ENCODE measurements at places on chromosomes 12 and 14. TPM values are rescaled to one million over a fixed set of nuclear protein-coding genes. Genes with fewer than 3 reads are reported as not detected.
A peak's percentile ranks its signal among the peaks of the same experiment; 100 is the strongest.

- no peak for DNase-seq
These were observed 4.0 kb upstream of the GEMIN2 start for GRCh38 chr14:39109893-39110715.

DNA sequence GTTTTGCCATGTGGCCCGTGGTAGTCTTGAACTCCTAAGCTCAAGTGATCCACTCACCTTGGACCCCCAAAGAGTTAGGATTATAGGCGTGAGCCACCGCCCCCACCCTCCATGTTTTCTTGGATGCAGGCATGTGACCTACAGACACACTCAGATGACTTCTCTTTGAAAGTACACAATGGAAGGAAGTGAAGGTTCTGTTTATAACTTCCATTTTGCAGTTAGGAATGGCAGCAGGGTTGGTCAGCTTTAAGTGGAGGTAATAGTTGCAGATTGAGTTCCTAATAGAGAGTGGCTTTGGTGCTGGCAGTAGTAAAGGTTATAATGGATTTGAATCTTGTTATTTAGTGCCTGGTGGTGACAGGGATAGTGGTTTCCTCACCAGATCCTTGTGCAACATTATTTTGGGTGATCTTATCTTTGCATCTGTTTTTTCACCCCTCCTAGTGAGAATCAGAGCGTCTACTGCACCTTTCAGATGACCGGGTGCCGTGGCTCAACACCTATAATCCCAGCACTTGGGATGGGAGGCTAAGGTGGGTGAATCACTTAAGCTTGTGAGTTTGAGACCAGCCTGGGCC, 15.3 kb downstream of the LARP4 start:
- peak; percentile 32 for DNase-seq

GRCh38 chr12:21788089-21788983, 13.8 kb upstream of the KCNJ8 start:
- no peak for DNase-seq

GRCh38 chr14:102008891-102009290, 44.5 kb downstream of the DYNC1H1 start:
- DNase-seq: peak; percentile 51

DNA sequence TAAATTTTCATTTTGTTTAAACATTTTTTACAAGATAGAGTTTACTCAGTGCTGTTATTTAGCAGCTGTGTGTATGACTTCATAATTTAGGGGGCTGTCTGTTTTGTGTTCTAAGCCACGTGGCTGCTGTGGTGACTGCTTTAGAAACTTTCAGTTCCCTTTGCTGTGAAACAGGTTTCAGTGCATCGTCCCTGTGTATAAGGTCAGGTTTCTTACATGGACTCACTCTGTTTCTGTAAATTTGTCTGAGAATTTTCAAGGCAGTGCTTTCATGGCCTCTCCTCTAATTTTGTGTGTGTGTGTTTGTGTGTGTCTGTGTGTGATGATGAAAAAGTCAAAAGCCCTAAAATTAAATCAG, 32.4 kb downstream of the BICD1 start:
- no peak for DNase-seq

- no peak for DNase-seq
These were observed 326.4 kb downstream of the NUAK1 start for GRCh38 chr12:105812366-105812765.

DNA sequence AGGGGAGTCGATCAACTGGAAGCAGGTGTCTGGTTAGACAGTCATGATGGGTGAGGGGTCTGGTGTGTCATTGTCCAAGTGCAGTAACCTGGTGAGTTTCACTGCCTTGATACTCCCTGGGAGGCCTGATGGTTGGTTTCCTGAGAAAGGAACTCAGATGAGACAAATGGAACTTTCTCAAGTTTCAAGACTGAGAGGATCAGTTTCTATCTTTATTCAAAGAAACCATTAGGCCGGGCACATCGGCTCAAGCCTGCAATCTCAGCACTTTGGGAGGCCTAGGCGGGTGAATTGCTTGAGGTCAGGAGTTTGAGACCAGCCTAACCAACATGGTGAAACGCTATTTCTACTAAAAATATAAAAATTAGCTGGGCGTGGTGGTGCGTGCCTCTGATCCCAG, 776.1 kb downstream of the AACS start:
- DNase-seq: no peak

GRCh38 chr14:68945190-68945584, 33.9 kb downstream of the ACTN1 start:
- DNase-seq: no peak

DNA sequence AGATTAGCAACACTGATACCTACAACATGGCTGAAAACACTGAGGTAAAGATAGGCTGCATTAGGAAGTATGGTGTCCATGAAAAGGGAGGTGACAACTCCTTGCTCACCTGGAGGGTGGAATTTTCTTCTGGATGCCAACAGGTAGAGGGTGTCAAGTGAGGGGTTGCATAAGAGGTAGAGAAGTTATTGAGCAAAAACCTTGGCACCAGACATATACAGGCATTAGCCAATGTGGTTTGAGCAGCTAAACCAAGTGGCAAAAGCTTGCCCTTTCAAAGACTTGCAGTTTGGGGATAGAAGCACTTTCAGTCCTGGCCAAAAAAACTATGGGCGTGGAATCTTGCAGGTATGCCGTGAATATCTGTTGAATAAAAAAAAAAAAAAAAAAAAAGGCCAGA, 3.8 kb downstream of the RITA1 start:
- DNase-seq: no peak

DNA sequence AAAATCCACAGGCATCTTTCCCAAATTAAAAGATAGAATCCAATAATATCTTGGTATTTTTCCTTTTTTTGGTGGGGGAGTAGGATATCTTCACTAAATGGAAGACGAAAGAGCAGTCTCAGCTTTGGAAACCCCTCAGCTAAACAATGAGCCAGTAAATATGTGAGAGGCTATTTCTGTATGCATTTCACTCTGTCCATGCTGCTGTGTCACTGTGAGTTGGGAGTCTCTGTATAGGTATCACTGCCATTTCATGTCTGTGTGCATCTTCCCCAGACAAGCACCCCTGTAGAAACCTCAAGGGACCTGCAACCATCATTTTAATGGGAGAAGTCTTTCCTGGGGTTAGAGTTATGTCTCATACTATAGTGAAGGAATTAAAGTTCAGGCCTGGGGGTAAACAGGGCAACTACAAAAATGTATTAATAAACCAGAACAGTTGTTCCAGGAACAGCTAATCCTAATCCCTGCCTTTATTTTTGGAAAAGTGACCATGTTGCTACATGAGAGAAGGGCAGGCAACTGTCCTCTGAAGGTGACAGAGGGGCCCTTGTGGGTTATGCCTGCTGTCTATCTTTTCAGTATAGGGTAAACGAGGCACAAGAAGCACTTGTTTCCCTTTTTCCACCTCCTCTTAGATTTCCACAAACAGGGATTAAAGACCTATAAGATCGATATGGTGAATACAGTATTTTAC, 11.3 kb upstream of the STAC3 start:
- DNase-seq: no peak

DNA sequence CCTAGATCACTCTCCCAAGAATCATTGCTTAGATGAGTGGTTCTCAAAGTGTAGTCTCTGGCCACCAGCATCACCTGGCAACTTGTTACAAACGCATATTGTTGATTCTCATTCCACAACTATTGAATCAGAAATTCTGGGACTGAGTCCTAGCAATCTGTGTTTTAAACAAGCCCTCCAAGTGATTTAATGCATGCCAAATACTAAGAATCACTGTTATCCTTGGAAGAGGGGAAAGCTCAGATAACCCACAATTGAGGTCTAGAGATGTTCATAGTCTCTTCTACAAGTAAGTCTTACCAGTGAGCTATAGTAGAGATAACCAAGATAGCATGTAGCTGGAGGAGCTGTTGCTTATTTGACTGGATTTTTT, 666.6 kb downstream of the DIO2 start:
- DNase-seq: no peak

- no peak for DNase-seq
These were observed 114.2 kb downstream of the C12orf75 start for GRCh38 chr12:105444653-105445102.

GRCh38 chr12:68326716-68327115, 5.4 kb downstream of the MDM1 start:
- no peak for DNase-seq

GRCh38 chr14:60975551-60975950, 5.3 kb downstream of the TRMT5 start:
- DNase-seq: no peak

DNA sequence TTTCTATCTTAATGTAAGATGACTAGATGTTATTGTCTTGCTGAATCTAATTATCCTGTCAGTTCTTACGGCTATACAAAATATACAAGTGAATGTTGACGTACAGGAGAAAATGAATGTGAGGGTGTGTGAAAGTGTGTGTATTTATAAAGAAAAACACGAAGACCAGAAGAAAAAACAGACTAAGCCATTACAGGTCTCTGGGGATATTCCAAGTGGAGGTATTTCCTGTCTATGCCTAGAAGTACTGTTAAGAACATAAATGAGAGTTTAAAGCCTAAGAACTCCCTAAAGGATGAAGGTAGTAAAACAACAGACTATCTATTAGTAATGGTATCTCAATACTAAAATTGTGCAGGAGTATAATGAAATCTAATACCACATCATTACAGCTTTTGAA, 7.6 kb downstream of the MDM1 start:
- DNase-seq: no peak

GRCh38 chr14:39912192-39913100, 480.2 kb upstream of the FBXO33 start:
- DNase-seq: no peak

DNA sequence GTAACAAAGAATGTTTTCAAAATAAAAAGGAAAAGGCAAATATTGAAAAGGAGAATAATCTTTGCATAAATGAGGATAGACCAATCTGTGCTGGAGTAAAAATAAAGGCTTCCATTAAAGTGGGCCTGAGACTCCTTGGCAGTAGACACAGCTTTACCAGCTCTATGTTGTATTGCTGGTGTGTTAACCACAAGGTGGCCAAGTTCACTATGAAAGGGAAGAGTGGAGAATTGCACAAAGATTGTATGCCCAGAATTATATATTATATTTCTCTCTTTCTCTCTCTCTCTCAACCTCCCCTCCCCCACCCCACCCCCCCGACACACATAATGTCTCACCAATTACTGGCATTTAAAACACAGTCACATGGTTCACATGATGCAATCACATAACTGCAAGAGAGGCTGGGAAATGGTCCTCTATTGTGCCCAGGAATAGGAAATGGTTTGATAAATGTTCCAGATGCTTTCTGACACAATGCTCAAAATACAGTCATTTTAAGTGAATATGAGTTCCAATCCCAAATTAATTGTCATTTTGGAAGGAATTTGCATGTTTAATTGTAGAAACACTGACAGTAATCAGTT, 222.6 kb upstream of the SYT1 start:
- no peak for DNase-seq

Gene BEGAIN
- total RNA-seq: 0.56 TPM

Gene TXNDC16
- total RNA-seq: 5.0 TPM

Gene CRIP1
- 122 TPM for total RNA-seq

Gene SLC10A1
- not detected for total RNA-seq

Gene FOXN4
- total RNA-seq: not detected

Gene TSPAN19
- total RNA-seq: not detected

Gene NABP2
- 23.1 TPM for total RNA-seq

Gene PMEL
- 26.1 TPM for total RNA-seq

Gene PIANP
- not detected for total RNA-seq

Gene HCAR1
- 3.3 TPM for total RNA-seq

Data from posterior vena cava (tissue), 2 donors.